Right cardiac atrium (tissue), 5 donors: ENCODE measurements at places on chromosomes 11 and 22. TPM values are rescaled to one million over a fixed set of nuclear protein-coding genes. Genes with fewer than 3 reads are reported as not detected.

RIBC2 gene
- 0.29 TPM for total RNA-seq

OR10A2 gene
- not detected for total RNA-seq

OR10A6 gene
- total RNA-seq, result not detected

PPP6R3 gene
- total RNA-seq, result 101 TPM

- DNase-seq, result no peak
Measured at GRCh38 chr11:33063326-33063881, 24.0 kb downstream of the TCP11L1 start.

DNA sequence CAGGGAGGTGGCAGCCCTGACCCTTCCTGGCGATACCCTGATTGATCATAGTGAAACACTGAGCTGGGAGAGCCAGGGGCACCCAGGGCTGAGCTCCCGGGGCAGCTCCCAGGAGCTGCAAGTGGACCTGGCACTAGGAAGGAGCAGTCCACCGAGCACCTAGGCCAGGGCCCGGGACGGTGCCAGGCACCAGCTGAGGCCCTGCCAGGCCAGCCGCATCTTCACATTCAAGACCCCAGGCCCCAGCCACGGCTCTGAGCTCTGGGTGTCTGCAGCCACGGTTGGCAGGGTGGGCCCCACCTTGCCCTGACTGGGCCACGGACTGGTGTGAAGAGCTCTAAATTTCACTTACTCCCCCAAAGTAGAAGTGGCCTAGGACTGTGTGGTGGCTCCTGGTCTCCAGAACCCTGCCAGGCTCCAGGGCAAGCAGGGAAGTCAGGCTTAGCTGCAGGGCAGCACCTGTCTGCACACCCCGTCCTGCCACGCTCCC lies 58.3 kb downstream of the RTN4R start:
- DNase-seq, result no peak

GRCh38 chr22:31099386-31099785 lies 8.0 kb downstream of the SELENOM start:
- DNase-seq, result no peak

DNA sequence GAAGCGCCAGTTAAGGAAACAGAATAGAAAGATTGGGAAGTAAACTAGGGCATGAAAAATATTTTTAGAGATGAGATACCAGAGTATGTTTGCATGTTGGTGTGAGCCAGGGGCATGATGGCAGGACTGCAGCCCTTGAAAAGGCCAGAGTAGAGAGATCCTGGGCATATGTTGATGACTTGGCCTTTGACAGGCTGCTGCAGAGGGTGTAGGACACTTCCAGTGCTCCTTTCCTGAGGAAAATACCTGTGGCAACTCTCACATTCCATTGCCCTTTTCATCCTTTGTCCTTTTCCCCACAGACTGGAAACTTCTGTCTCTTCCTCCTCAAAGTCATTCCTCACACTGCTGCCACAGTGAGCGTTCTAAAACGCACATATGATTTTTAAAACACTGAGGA lies 150.7 kb upstream of the CCDC90B start:
- DNase-seq, result no peak

- peak; percentile 72 for DNase-seq
Measured at GRCh38 chr11:66346476-66347424, 679 bp downstream of the B4GAT1 start.

- DNase-seq, result peak; percentile 28
Measured at GRCh38 chr22:35540595-35541253, at the start of gene RASD2. RASD2 (plus strand) TSS chr22:35540831; CDS start chr22:35546810, 5,979 bp downstream.
